ENCODE measurements at places on chromosomes 5 and 9. TPM values are rescaled to one million over a fixed set of nuclear protein-coding genes. Genes with fewer than 3 reads are reported as not detected.

GHR gene
- not detected for total RNA-seq

SPINK13 gene
- total RNA-seq = not detected

BHMT2 gene
- total RNA-seq = 8.0 TPM

SPINK5 gene
- total RNA-seq = not detected

TRPM3 gene
- total RNA-seq = under 0.01 TPM

All from Daoy (cell line).